Activated CD4-positive, alpha-beta T cell treated with anti-CD3 and anti-CD28 coated beads, Interleukin-2, amount 50 U/mL, for 16 hours (primary cell): ENCODE measurements at places on chromosomes 3 and 15.

DNA sequence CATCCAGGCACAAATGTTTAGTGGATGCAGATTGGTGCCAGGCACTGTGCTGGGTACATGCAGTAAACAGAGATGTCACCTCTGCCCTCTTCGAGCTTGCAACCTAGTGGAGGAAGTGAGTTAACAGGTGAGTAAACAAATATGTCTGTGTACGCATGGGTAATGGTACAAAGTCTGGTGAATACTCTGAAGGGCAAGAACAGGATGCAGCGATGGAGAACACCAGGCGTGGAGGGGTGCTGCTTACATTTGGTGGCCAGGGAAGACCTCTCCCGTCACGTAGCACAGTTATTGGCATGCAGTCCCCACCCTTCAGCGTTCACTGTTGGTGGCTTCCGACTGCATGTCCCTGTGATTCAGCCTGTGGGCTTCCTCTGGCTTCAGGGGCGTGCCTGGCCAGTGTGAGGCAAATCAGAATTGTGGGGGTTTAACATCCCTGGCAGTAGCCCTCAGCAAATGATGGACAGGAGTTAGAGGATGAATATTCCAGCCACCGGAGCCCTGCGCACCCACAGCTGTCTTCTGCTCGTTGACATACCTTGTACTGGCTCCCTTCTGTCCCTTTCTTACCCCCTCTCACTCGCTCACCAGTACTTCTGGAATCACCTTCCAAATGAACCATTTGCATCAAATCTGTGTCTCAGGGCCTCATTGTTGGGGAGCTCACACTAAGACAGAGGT is 9.1 kb upstream of the HDAC11 start:
- DNase-seq = no peak

DNA sequence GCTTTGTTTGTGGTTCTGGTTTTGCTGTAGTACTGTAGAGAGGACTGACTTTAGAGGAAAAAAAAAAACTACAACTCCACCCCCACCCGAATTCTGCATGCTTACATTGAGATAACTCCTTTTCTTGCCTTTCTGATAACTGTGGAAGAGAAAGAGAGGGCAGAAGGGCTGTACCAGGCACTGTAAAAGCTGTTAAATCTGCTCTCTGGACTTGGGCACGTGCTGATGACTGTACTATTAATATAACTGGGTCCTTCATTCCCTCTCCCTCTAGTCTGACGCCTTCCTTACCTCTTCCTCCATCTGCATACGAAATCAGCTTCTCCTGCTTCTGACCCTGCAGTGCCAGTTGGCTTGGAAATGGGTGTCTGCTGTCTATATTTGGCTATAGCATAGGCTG is 15.0 kb downstream of the MAPKBP1 start:
- no peak for DNase-seq

DNA sequence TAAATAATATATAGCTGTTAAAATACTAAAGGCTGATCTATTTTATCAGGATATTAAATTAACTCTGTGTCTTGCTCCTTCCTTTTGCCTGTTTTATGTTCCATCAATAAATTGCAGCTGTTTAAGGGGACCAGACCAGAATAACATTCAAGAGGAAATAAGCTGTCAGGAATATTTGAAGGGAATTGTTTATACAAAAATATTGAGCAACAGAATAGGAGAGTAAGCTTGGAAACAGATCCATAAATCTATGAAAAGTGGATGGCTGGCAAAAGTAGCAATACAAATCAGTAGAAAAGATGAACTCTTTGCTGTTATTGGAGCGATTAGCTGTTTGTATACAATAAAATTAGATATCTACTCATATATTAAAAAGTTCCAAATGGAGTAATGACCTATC is 36.2 kb upstream of the PLSCR2 start:
- DNase-seq = no peak

DNA sequence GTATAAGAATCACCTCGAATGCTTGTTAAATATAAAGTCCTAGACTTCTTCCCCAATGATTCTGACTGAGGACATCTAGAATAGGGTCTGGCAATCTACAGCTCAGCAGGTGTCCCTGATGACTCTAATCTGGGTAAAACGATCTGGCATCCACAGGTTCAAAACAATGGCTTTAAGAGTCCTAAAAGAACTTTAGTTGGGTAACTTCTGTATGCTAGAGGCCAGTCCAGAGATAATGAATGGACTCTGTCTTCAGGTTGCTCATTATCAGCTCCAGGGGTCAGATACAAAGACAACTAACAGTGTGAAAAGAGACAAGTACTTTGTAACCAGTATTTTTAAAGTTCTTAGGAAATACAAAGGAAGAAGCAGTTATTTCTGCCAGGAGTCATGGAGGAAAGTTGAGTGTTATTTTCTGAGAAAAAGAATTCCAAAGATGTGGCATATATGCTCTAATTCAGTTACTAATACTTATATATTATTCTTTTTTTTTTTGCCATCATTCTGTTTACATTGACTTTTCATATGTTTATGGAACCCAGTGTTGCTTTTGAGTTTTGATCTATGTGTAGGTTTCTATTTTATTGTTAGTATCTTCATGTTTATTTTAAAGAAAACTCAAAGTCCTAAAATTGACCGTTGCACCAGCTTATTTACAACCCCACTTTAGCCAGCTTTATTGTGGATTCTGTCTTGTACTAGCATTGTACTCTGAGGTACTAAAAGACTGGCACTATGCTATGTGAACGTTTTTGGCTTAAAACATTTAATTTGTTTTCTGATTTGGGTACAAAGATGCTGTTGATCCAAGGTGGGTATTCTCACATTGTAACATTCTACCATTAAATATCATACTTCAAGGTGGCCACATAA is 3.1 kb upstream of the GPR15 start:
- DNase-seq = no peak

DNA sequence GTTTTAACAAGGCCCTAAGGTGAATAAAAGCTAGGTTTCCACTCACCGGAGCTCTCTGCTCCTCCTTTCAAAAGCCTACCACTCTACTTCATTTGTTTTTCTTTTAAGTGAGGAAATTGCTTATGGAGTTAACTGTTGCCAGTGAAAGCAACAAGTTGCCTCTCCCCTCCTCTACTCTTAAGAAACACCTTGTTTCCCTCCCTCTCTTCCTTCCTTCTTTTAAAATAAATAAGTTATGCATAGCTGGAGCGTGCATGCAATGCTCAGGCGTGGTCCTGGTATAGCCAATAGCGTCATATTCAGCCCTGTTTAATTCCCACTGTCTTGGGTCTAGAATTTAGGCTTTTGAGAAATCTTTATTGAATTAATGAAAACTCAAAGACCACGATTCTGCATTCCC is 101.1 kb upstream of the IGF1R start:
- DNase-seq = no peak

GRCh38 chr3:8110966-8111798 is 390.4 kb upstream of the LMCD1 start:
- peak; percentile 72 for DNase-seq

- no peak for DNase-seq
Measured at GRCh38 chr3:129366312-129366831, 62.1 kb downstream of the EFCAB12 start.

DNA sequence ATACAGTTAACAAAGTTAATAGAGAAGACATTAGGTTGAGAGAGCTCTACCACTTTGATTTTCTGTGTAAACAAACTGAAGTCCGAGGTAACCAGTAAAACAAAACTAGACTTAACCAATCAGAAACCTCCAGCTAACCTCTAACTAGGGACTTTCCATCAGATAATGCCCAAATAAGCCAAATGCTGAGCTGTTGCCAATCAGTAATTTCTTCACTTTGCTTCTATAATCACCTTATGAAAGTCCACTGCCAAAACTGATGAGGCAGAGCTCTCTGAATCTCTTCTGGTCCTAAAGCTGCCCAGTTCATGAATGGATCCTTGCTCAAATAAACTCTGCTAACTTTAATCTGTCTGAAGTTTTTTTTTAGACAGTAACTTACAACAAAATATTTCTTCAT is 448.0 kb upstream of the NECTIN3 start:
- peak; percentile 2 for DNase-seq

GRCh38 chr15:62472616-62473299 is 307.7 kb upstream of the C2CD4B start:
- DNase-seq = no peak

GRCh38 chr3:45318689-45319088 is 69.7 kb upstream of the LARS2 start:
- no peak for DNase-seq

GRCh38 chr15:35674873-35675781 is 129.2 kb upstream of the DPH6 start:
- DNase-seq = peak; percentile 6

DNA sequence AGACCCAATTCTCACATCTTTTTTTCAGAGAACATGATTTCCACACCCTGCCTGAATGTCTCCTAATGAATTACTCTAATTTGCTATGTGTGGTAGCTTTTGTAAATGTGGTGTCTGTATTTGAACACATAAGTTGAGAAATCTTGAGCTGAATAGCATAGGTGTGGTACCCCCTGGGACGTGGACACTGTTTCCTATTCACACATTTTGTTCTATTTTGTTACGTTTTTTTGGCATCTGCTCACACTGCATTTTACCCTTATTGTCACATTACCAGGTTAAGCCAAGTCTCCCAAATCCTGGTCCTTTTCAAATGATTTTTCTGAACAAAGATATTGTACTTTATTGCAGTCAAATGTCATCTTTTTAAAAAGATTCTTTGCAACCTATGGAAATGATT is 6.8 kb upstream of the MAPK6 start:
- no peak for DNase-seq

GRCh38 chr3:71376911-71377310 is 206.6 kb downstream of the FOXP1 start:
- DNase-seq = no peak

DNA sequence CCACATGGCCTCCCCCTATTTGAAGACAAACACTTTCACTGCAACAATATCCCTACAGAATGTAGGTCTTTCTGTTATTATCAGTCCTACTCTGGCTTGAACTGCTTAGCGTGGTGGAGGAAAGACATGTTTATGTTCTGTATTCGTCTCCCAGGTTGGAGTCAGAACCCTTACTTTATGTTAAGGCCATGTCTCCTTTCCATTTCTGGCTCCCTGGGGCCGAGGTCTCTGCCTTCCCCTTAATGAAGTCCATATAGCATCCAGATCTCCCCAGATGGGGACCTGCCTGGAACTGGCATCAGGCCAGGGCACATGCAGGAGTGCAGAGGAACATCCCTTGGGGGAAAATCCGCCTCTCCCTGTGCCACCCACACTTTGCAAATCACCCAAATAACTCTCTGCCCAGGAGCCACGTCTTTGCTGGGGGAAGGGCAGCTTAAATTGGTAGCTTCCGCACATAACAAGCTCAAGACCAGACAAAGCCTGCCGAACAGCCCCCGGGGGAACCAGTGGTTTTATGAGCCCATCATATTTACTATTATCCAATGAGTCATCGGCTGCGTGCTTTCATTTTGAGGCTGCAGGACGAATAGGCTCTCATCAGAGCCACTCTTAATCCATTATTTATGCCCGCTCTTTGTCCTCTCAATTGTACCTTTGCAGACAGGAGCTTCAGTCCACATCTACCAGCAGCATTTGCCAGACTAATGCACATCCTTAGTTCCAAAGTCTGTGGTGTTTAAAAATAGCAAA is 237.0 kb downstream of the UACA start:
- peak; percentile 13 for DNase-seq

- no peak for DNase-seq
Measured at GRCh38 chr3:78221796-78222195, 1181.9 kb downstream of the ROBO2 start.

DNA sequence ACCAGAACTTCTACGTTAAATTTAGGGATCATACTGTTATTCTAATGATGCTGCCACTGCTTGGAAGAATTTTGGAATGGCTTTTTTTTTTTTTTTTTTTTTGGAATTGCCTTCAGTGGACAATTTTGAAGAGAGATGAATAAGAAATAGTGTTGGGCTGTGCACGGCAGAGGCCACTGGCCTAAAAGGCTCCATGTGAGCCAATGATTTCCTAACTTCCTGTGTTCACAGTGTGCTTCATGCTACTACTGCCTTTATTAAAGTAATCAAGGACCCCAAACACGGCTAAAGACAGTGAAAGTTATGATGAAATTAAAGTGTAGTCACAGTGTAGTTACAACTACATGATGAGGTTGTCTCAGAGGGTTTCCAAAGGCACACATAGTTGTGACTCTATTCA is 100.8 kb upstream of the TNFAIP8L3 start:
- DNase-seq = no peak

DNA sequence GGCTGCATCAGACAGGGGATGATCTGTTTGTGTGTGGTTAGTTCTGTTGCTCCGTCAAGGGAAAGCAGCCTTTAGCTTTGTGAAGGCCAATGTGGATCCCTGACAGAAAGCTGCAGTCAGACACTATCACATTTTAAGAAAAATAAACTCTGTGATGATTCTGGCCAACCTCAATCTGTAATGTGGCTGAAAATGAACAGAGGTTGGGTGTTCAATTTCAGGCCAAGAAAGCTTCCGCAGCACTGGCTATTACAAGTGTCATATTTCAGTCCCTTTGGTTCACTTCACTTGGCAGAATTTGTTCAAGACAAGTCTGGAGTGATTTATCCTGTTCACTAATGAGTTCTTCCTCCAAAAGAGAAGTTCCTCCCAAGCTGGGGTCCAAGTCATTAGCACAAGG is 571.8 kb upstream of the IL12A start:
- no peak for DNase-seq
